Neuronal stem cell (in vitro differentiated cells): ENCODE measurements at places on chromosomes 2 and 18.
A peak's percentile ranks its signal among the peaks of the same experiment; 100 is the strongest.

DNA sequence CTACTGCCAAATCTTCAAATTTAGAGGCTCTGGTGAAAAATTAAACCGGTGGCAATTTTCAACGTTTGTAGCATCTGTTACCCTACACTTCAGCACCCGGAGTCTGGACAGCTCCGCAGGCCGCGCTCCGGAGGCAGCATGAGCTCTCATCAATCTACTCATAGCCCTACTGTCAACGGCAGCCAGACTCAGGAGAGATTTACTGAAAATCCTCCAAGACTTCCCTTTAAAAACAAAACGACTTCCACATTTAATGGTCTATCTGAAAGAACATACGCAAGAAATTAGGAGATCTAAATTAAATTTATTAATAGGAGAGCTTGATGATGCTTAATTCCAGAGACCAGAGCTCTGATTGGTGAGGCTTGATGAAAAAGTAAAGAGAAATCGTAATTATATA lies 970 bp upstream of the ADCYAP1 start:
- no peaks in the 10 kb centered on the region for H3K36me3 ChIP-seq
- H3K4me3 ChIP-seq = no peak overlapping the region
- DNase-seq = no peak
- H3K4me1 ChIP-seq = peaks cover 4% of the 10 kb centered on the region
- H3K27ac ChIP-seq = no peak overlapping the region
- H3K27me3 ChIP-seq = peaks cover 51% of the 10 kb centered on the region

GRCh38 chr18:6537475-6537874 lies 122.8 kb upstream of the L3MBTL4 start:
- no peaks in the 10 kb centered on the region for H3K4me1 ChIP-seq
- H3K27ac ChIP-seq = no peak overlapping the region
- no peaks in the 10 kb centered on the region for H3K36me3 ChIP-seq
- no peak for DNase-seq
- no peaks in the 10 kb centered on the region for H3K27me3 ChIP-seq

GRCh38 chr2:30223413-30223874 lies 7.9 kb upstream of the LBH start:
- no peak for DNase-seq
- no peak overlapping the region for H3K27ac ChIP-seq
- H3K4me1 ChIP-seq = peaks cover 9% of the 10 kb centered on the region
- H3K4me3 ChIP-seq = no peak overlapping the region
- H3K27me3 ChIP-seq = no peaks in the 10 kb centered on the region
- H3K36me3 ChIP-seq = no peaks in the 10 kb centered on the region

DNA sequence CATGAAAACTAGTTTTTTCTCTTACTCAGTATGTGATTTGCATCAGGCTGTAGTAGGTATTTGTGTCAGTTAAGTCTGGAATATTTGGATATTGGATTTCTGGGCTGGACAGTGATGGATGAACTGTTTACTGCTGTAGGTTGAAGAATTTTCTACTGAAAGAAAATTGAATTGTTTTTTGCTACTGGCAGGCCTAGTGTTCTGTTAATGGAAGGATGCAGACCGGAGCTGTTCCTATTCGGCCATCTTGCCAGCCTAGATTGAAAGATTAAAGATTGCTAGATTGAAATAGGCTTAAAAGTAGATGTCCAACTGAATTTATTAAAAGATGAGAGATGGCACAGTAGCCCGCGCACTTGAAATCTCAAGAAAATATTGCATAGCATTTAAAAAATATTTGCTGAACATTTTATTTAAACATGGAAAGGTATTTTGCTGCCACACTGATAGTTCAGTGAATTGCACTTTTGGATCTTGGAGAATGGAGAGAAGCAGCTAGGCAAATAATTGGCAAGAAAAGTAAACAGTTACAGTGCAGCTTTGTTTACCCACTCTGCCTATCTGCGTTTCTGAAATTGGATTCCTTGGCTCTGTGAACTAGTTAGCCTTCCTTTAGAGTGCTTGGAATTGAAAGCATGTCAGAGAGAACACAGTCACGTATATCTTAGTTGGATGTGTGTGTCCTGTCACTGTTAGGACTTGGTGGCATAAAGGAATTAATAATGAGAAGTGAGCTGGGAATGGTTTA lies 54.1 kb downstream of the EPB41L5 start:
- H3K4me1 ChIP-seq = no peaks in the 10 kb centered on the region
- no peaks in the 10 kb centered on the region for H3K36me3 ChIP-seq
- no peak overlapping the region for H3K4me3 ChIP-seq
- no peak for DNase-seq
- H3K27ac ChIP-seq = no peak overlapping the region

DNA sequence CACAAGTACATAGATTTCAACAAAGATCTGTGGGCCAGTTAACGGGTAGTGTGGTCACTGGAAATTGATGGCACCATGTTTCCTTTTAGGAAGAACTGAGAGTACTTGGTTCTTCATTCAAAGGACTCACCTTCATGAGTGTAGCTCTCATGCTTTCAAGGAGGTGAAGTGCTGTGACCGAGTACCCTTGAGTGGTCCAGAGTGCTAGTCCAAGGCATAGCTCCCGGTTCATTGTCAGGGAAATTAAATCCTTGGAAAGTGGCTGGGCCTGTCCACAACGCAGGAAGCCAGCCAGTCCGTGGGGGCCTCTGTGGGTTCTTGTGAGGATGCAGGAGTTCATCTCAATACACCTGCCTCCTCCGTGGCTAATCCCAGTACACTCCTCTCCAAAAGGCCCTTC lies 295.1 kb downstream of the GALR1 start:
- no peaks in the 10 kb centered on the region for H3K27me3 ChIP-seq
- H3K4me3 ChIP-seq = no peak overlapping the region
- no peak for DNase-seq
- no peak overlapping the region for H3K27ac ChIP-seq
- no peaks in the 10 kb centered on the region for H3K36me3 ChIP-seq

DNA sequence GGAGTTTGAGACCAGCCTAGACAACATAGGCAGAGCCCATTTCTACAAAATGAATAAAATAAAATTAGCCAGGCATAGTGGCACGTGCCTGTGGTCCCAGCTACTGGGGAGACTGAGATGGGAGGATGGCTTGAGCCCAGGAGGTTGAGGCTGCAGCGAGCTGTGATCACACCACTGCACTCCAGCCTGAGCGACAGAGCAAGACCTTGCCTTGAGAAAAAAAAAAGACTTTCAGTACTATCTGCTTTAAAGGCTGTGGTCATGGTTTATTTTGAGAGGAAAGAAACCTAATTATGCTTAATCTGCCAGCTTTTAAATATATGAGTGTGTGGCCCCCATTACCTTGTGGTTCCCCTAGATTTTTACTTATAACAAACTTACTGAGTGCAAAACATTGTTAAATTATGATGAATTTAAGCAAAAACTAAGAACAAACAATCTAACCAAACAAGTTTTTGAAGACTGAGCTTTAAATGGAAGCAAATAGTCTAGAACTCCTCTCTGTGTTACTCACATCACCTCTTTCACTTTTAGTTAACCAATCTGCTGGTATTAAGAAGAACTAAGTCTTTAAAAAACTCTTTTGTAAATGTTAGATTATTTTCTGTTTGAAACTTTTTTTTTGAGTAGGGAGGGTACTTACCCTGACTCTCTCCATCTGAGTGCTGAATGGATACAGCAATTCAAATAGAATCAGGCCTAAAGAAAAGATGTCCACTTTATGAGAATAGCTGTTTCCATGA lies 65.4 kb downstream of the EIF2AK3 start:
- H3K27ac ChIP-seq = no peak overlapping the region
- H3K4me1 ChIP-seq = no peaks in the 10 kb centered on the region
- no peak for DNase-seq
- no peak overlapping the region for H3K4me3 ChIP-seq

DNA sequence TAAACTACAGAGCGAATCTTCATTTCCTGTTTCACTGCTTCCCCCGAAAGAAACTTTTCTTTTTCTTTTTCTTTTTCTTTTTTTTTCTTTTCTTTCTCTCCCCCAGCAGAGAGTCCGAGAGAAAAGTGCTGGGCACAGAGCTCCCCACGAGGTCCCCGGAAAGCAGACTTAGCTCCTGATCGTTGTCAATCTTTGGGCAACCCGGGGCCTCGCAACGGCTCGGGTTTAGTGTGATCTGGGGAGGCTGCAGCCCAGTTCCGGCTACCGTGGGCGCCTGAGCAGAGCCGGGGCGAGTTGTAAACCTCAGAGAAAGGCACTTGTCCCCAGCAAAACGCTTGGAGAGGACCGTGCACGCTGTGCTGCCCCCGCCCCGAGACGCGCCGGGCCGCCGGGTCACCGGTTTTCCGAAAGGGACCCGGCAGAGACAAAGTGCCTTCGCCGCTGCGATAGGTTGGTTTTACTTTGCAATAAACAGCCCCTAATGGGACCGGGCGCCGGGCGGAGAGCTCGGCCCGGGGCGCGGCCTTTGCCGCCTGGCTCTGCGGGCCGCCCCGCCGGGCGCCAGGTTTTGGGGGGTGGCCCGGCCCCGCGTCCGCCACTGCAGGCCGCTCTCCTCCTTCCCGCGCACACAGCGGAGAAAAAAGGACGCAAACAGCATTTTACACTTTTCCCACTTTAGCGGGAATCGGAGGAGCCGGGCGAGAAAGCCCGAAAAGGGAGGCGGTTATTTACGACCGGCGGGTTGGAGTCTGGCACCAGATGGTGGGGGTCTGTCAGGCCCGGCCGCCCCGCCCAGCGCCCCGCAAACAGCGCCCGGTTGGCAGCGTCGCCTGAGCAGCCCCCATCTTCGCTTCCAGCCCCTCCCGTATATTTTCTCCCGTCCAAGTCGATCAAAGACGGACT lies 136.0 kb downstream of the INSIG2 start:
- H3K4me1 ChIP-seq = peaks cover 12% of the 10 kb centered on the region
- peak; percentile 44 for DNase-seq
- H3K27me3 ChIP-seq = no peaks in the 10 kb centered on the region

- no peaks in the 10 kb centered on the region for H3K36me3 ChIP-seq
- no peak for DNase-seq
- no peak overlapping the region for H3K27ac ChIP-seq
- H3K4me1 ChIP-seq = peaks cover 5% of the 10 kb centered on the region
- H3K4me3 ChIP-seq = no peak overlapping the region
Observed at GRCh38 chr18:3499501-3499900, 49.5 kb downstream of the TGIF1 start.

DNA sequence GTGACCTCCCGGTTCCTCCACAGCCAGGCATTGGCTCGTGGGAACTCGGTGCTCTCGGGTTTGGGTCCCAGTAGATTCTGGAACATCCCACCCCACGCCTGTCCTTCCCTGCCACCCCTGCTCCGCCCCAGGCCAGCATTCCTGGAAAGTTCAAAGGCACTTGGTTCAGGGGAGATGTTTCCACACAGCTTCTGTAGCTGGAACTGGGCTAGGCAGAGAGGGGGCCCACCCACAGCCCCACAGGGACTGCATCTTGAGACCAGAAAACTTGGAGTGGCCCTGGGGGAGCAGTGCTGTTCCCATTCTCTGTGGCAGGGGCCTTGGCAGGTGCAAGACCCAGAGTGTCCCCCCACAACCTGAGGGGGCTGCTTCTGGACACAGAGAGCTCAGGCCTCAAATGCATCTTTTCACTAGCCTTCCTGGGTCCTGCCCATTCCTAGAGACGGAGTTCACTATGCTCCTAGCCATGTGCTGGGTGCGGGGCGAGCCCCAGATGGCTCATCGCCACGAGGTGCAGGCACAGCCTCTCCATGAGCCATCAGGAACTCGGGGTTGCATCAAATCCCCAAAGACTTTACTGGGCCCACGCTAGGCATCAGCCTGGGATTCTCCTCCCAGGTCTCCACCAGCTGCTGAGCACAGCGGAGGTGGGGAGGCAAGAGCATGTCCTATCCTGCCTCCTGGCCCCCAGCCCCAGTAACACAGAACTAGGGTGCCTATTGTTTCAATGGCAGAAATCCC lies 68.7 kb downstream of the ZFP36L2 start:
- H3K27me3 ChIP-seq = no peaks in the 10 kb centered on the region
- no peak for DNase-seq

- H3K4me1 ChIP-seq = peaks cover 5% of the 10 kb centered on the region
- H3K4me3 ChIP-seq = peak overlapping the region; percentile 92
- peak; percentile 24 for DNase-seq
- no peak overlapping the region for H3K27ac ChIP-seq
Observed at GRCh38 chr2:46131-46470, 204 bp downstream of the FAM110C start.

- no peaks in the 10 kb centered on the region for H3K36me3 ChIP-seq
- no peaks in the 10 kb centered on the region for H3K27me3 ChIP-seq
- no peaks in the 10 kb centered on the region for H3K4me1 ChIP-seq
- no peak for DNase-seq
- H3K27ac ChIP-seq = no peak overlapping the region
- H3K4me3 ChIP-seq = no peak overlapping the region
Observed at GRCh38 chr2:15006667-15007066, 374.1 kb downstream of the LRATD1 start.

DNA sequence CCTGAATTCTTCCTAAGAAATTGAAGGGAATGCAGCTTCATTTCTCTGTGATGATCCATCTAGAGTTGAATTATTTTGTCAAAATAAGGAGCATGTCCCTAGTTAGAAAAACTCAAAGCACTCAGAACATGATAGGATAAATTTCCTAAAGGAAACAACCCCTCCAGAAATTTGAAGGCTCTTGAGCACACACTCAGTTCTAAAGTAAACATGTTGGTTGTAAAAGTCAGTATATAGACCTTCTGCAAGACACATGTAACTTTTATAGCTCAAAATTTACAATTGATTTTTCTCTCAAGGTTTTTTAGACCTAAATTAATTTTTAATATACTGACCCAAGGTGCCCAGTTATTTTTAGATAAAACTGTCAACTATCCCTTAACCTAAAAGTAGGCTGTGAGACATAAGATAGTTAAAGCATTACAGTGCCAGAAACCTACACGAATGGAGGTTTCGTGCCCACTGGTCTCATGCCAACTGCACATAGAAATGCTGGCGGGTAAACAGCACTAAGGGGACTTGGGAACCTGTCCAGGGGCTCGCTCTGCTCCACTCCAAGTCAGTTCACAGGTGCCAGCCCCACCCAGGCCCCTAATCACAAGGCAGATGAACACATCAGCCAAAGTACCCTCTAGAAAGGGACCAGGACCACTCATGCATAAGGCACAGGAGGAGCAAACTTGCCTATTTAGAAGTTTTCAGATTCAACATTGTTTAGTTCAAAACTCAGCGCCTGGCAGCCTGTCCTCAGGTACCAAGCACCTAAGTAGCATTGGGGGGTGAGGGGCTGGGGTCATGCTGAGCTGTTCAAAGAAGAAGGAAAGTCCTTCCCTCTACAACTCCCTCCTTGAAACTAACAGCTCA lies 106.5 kb downstream of the SMC6 start:
- DNase-seq = no peak
- H3K4me3 ChIP-seq = no peak overlapping the region
- H3K4me1 ChIP-seq = peaks cover 2% of the 10 kb centered on the region
- H3K36me3 ChIP-seq = no peaks in the 10 kb centered on the region
- H3K27ac ChIP-seq = no peak overlapping the region

GRCh38 chr2:100482741-100483140 lies 12.5 kb downstream of the NMS start:
- H3K4me3 ChIP-seq = no peak overlapping the region
- no peaks in the 10 kb centered on the region for H3K4me1 ChIP-seq
- H3K36me3 ChIP-seq = no peaks in the 10 kb centered on the region
- no peak overlapping the region for H3K27ac ChIP-seq
- no peak for DNase-seq
